ENCODE measurements at places on chromosomes 1 and 21.

DNA sequence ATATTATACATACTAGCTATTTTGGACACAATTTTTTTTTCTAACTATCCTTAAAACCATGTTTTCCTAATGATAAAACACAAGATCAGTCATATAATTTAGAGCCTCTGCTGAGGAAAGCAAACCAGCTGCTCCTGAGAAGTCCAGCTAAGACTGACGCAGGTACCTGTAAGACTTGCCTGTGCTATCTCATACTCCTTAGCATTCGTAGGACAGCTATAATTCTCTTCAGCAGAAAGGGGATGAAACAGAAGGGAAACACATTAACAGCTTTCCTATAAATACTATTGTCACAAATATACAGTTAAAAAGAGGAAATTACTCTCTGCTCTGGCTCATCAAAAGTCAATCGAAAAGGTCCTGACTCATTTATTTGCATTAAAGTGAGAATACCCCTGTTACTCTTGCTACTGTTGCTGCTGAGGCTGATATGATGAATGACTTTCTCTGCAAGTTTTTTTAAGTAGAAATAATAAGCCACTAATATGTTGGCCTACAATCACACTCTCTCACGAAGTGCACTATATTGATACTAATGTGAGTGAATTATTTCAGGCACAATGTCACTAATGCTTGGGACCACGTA is 757.1 kb downstream of the KCNT2 start:
- no peak for DNase-seq

DNA sequence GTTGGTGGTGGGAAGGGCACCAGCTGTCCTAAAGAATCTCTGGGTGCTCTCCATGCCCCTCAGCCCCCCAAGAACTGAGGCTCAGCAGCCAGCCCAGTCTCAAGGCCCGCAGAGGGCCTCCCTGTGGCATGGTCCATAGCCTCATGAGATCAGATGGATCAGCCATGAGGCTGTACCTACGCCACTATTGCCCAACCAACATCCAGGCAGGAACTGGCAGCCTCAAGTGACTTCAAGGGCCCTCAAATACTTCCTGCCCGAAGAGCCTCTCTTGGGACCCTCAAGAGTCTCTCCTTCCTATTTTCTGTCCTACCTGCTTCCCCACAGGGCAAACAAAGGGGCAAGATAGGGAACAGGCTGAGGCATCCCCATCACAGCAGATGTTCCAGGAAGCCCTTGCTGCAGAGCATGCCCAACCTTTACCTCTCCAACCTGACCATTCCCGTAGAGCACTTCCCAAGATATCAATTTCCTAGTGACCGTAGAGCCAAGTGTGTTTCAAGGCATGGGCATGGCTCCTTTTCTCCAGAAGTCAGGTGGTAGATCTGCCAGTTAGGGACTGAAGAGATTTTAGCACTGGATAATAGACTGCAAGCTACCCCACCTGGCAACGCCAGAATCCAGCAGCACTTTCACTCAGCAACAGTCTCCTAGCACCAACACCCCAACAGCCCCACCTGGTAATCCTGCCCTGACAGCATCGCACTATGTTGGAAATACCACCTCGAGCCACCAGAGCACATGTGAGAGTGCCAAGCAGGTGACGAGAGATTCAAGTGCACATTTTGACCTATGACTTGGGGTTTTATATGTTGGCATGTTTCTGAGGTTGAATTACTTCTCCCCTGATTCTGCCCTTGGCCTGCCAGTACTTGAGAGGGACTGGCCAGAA is 13.7 kb upstream of the MFSD2A start:
- DNase-seq = no peak

DNA sequence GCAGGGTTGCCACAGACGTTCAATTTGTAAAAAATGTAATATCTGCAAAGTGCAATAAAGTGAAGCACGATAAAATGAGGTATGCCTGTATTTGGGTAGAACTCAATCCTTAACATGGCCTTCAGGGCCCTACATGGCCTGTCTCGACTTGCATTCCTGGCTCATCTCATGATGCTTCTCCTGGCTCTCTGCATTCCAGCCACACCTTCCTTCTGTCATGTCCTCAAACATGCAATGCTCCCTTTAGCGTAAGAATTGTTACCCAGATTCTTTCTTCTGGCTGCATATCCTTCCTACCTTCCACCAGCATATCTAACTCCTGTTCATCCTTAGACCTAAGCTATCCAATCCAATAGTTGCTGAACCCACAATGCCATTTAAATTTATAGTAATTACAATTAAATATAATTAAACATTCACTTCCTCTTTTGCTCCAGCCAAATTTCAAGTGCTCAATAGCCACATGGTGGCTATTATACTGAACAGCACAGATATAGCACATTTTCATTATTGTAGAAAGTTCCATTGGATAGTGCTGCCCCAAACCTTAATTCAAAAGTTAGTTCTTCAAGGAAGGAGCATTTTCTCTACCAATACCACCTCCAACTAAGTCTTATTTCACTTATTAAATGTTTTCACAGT is 32.6 kb downstream of the FGGY start:
- DNase-seq = no peak

DNA sequence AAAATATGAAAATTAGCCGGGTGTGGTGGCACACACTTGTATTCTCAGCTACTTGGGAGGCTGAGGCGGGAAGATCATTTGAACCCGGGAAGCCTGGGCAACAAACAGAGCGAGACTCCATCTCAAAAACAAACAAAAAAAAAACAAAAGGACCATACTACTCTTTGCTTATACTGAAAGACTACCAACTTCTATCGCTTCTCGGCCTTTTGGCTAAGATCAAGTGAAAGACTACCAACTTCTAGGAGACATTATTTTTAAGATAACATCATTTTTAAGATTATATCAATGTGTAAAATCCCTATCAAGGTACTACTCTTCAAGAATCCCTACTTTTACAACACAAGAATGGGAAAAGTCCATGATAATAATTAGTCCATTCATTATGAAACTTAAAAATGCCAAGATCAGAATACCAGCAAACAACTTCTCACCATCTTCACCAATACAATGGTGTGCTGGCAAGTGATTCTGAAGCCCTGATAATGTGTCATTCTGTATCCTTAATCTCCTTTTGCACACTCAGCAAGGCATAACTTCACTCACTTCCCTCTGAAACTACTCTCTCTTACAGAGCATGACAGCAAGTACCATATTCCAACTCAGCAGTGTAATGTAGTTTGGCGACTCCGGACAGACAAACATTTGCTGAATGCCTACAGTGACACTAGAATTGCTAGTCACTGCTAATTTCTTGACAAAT is 1.7 kb downstream of the PTP4A2 start:
- DNase-seq = no peak

GRCh38 chr1:84492726-84493125 is 13.5 kb upstream of the SPATA1 start:
- DNase-seq = no peak

GRCh38 chr1:161978011-161978790 is 45.5 kb downstream of the OLFML2B start:
- no peak for DNase-seq

GRCh38 chr1:151993084-151993733 is 450 bp downstream of the S100A10 start:
- peak; percentile 83 for DNase-seq

DNA sequence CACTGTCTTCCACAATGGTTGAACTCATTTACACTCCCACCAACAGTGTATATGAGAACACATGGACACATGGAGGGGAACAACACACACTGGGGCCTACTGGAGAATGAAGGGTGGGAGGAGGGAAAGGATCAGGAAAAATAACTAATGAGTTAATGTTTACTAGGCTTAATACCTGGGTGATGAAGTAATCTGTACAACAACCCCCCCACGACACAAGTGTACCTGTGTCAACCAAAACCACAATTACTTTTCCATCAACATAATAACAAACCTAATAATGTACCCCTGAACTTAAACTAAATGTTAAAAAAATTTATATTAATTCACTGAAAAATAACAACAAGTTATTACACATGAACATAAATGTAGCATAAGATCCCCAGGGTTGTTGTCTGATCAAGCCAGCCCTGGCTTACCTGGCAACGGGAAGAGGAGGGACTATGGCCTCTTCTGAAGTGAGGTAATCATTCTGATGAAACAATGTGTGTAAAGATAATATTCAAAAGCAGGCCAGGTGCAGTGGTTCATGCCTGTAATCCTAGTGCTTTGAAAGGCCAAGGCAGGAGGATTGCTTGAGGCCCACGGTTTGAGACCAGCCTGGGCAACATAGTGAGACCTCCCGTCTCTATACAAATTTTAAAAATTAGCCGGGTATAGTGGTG is 40.8 kb upstream of the HEATR1 start:
- no peak for DNase-seq

- DNase-seq = no peak
Observed at GRCh38 chr1:118984086-118984721, 3.9 kb downstream of the TBX15 start.

DNA sequence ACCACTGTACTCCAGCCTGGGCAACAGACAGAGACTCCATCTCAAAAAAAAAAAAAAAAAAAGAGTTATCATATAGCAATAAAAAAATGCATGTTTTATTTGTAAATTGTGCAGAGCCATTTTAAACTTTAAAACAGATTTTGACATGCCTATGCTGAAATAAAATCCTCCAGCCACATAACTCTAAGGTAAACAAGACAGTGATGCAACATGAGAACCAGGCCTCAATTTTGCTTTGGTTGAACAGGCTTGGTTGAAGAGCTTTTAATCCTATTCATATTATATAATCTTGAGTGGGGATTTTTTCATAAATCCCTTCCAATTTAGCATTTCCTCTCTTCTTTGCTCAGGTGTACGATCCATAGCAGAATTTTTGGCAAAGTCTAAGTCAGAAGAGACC is 26.1 kb downstream of the ARMH1 start:
- no peak for DNase-seq

DNA sequence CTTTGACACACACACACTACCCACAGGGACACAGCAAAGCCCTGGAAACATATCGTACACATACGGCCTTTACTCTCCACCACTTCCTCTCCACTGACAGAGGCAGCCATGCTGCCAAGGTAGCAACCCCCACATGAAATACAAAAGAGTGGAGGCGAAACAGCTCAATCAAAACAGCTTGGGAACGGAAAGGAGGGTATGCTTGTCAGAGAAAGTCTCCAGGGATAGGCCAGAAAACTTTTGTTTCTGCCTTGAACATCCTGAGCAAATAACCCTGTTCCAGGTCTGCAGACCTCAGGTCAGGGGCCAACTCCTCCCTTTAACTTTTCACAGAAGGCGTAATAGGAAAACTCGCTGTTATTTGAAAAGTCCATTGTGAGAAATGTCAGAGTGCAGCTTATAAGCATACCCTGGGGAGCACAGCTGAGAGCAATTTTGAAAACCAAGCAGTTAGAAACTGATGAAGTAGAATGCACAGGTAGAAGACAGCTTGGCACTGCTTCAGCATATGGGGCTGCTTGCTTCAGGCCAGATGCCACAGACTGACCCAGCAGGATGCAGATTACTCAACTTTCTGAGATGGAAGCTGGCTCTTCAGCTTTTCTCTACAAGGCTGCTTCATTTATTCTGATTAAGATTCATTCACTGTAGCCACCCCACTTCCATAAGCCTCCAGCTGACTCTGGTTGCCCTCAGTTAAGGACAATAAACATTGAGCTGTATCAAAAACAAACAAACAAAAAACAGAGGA is 18.0 kb downstream of the KIAA0319L start:
- no peak for DNase-seq

DNA sequence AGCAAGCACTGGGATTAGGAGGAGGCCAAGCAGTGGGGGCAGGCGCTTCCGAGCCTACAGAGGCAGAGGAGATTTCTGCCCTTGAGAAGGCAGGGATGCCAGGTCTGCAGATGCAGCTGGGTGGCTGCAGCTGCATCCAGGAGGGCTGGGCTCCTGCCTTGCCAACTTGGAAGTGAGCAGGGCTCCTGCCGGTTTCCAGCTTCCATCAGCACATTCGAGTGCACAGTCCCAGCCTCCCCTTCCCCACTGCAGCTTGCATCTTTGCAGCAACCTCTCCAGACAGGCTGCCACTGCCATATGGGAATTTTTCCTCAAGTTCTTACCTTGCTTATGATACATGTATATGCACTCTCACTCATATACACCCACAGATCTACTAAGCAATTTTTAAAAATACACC is 1234.3 kb upstream of the B3GALT2 start:
- no peak for DNase-seq

DNA sequence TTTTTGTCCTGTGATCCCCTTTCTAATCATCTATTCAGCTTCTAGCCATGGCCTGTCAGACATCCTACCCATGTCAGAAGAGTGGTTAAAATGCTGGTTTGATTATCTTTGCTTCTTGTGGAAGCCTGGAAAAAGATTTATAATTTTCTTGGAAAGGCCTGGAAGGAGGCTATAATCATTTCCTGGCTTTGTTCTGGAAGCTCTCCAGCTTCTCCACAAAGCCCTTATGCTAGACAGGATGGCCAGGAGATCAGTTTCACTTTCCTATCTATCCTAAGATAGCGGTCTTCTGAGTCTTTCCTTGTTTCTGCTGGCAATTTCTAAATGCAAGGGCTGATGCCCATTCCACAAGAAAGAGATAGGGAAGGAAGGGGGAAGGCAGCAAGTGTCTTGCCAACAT is 90.9 kb upstream of the SLC44A3 start:
- no peak for DNase-seq

Measured in spleen (tissue), 13 donors.